ENCODE measurements at places on chromosomes 7 and 10. TPM values are rescaled to one million over a fixed set of nuclear protein-coding genes. Genes with fewer than 3 reads are reported as not detected.

DNA sequence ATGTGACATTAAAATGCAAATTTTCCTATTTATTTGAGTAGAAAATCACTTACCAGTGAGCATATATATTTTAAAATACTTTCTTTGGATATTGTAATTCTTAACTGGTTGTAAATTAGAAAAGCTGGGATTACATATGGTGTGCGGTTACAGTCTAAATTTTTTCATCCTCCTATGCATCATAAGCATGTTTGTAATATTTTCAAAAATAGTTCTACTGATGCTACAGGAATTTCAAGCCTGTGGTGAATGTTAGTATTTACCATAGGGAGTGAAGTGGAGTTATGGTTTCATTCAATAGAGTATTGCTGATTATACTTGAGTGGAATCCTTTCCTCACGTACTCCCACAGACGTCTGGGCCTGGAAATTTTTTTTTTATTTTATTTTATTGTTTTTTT, 34.6 kb upstream of the ST7 start:
- no peak for DNase-seq

DNA sequence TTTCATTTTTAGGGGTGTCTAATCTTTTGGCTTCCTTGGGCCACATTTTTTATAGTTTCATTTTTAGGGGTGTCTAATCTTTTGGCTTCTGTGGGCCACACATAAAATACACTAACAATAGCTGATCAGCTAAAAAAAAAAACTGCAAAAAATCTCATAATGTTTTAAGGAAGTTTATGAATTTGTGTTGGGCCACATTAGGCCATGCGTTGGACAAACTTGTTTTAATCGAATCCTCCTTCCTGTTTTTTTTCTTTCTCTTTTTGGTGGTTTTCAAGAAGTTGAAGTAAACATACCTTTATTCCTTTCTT, 37.4 kb downstream of the ZNRF2 start:
- no peak for DNase-seq

- no peak for DNase-seq
Observed at GRCh38 chr7:114548081-114548980, 133.7 kb downstream of the FOXP2 start.

DNA sequence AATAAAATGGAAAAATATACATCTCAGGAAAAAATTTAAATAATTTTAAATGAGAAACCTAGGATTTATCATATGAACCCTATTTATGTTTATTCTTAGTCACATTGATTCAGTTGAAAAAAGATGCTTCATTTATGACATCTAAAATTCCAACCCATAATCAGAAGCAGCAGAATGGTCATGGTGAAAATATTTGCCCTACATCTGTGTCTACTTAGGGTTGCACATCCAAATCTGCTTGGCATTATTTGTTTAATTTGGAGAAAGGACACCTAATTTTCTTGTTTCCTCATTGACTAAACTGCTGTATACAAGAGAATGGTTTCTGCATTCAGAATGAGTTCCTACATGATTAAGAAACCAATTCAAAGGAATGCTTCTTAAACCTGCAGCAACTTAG, 72.9 kb upstream of the SKAP2 start:
- no peak for DNase-seq

Gene ITGB8
- not detected for total RNA-seq

DNA sequence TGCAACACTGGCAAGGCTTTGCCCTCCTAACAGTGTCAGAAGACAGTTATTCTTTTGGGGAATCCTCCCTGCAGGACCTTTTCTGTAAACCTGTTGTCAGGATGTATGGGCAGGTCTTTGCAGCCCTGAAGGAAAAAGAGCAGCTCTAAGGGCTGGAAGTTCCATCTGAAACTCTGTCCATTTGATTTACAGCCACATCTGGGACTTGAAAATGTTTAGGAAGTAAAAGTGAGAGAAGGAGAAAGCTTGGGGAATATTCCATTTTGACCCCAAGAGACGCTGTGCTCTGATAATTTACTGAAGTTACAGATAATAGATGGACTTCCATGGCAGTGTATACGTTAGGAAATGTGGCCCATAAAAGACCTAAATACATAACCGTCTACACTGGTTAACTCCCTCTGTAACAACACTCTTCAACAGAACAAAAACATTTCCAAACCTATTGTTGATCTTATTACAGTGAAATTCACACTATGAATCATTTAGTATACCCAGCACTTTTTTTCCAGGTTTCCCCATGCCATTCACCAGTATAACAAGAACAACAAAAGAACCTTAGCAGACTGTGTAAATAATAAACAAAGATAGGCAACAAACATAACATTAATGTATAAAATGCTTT, 89.1 kb downstream of the KIAA1549 start:
- no peak for DNase-seq

DNA sequence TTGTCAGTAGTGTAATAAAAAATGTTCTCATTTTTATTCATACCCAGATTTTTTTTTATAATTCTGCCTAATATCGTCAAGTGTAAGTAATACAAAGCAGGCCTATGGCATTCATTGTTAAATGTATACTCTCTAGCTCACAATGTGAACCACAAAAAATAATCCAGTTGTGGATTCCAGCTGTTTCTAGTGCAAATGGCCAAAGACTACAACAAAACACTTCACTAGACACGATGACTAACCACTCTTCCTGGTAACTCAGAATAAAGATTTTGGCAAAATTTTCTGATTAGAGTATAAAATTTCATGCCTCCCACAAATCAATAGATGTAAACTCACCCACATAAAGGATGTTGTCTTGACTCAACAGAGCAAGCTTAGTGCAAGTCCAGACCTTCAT, 396.6 kb downstream of the DGKB start:
- no peak for DNase-seq

DNA sequence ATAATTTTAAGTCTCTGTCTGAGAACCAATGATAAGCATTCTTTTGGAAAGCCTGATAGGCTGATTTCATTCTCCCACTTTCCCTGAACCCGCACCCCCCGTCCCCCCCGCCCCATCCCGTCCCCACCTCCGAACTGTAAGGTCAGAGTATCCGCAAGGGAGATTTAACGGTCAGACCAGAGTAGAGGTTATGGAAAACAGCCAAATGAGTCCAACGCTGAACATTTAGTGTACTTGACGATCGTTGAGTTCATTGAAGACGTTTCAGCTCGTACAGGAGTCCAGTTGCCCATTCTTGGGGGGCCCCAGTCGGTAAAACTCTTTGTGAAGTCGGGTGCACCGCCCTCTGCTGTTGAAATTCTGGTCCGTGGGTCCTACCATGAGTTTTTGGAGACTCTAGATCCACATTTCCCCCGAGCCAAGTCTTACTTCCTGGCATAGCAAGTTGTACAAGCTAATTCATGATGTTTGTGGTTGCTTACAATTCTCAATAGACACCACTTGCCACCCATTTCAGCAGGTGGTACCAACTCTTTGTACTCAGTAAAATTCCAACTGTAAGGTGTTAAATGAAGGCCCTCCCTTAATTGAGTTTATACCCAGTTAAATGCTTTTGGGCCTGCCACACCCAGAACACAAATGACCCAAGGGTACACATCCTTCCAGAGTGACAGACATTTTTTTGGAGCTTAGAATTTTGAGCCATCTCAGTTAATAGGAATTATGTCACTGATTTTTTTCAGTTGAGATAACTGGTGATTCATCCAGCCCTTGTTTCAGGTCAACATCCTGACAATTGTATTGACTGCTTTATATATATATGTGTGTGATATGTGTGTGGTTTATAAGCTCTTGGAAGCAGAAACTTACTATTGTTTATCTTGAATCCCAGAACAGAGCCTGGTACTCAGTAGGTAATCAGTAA, 1.2 kb downstream of the MARCHF5 start:
- DNase-seq: peak; percentile 70

Gene IFIT1B
- not detected for total RNA-seq

GRCh38 chr10:32070645-32071044, 14.4 kb upstream of the KIF5B start:
- no peak for DNase-seq

DNA sequence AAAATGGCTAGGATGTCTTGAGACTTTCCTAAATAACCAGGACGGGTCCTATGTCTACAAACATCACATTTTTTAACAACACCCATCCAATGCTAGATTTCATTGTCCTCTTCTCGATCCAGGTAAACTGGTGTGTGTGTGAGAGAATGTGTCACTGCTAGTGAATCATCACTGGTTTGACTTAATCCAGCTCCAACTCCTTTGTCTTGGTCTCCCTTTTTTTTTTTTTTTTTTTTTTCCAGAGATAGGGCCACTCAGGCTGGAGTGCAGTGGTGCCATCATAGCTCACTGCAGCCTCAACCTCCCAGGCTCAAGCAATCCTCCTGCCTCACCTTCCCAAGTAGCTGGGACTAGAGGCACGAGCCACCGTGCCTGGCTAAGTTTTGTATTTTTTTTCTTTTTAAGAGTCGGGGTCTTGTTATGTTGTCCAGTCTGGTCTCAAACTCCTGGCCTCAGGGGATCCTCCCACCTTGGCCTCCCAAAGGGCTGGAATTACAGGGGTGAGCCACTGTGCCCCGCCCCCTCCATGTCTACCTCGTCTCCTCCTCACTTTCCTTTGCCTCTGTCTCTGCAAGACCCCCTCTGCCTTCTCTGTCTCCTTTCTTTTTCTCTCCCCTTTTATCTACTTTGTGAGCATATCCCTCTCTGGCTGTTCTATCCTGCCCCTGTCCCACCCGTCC, 2.2 kb upstream of the UFSP1 start:
- no peak for DNase-seq

DNA sequence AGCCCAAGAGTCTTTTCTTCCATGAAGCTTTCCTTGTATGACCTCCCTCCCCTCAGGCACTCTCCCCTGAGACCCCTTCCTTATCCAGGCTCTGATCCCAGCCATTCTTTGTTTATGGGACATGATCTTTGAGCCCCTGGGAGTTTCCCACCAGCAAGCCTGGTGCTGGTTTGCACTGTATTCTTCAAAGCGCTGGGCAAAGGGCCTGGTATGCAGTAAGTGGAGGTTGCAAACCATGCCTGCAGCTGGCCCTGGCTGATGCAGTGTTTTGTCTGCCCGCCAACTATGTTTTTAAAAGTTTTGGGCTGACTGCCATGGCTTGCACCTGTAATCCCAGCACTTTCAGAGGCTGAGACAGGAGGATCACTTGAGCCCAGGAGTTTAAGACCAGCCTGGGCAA, 6.8 kb upstream of the NODAL start:
- no peak for DNase-seq

Gene SFTPA1
- not detected for total RNA-seq

DNA sequence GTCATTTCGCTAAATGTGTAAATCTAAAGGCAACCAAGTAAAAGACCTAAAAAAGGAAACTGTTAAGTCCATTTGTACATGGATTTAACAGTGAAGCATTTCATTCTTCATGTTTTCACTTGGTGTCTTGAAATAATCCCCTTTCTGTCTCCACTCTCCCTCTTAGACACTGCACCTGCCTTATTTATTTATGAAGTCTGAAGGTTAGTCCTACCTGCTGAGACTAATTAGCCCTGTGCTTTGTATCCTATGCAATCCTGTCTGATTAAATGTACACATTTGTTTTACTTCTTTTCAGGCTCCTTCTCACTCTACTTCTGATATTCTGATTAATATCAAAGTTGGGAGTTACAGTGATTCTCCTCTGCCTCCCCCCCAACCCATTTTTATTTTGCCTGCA, 1.9 kb upstream of the TCF7L2 start:
- no peak for DNase-seq

- no peak for DNase-seq
Observed at GRCh38 chr7:27194686-27195379, 5.1 kb downstream of the HOXA13 start.

- DNase-seq: no peak
Observed at GRCh38 chr7:64811767-64812166, 17.5 kb downstream of the ZNF138 start.

GRCh38 chr7:114084002-114084471, 165.2 kb upstream of the PPP1R3A start:
- DNase-seq: no peak

DNA sequence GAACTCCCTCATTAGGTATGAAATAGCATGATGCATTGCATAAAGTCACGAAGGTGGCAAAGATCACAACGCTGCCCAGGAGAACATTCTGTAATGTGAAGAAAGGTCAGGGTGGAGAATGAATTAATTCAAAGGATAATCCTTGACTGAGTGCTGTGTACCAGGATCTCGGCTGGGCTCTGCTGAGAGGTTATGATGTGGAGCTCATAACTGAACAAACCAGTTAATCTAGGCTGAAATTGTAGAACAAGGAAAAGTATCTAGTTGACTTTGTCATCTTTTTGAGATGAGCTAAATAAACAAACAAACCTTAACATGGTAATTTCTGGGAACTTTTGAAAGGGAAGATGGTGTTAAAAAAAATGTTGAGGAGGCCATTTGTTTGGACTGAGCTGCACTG, 6.1 kb downstream of the MSMB start:
- DNase-seq: no peak

DNA sequence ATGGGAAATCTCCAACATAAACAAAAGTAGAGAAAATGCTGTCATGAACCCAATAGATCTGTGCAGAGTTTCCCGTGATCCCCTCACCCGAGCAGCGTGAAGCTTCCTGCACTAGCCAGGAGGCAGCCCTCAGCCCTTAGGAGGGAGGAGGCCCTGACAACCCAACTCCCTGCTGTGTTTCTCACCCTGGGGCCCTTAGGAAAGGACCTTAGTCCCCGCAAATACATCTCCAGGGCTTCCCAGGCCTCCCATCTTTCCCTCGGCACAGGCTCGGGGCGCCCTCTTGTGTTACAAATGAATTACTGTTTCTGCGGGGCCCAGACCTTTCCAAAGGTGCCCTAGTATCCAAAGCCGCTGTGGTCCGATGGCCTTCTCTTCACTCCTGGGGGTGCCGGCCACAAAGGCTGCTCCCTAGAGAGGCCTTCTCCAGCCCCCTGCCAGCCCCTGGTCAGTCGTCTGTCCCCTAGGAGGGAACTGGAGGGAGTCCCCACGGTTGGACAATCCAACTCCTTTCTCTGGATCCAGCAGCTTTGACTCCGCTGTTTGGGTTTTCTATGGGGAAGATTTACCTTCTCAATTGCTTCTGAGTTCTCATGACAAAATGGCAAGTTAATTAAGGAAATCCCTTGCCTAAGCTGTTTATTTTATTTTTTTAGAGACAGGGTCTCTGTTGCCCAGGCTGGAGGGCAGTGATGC, 49.9 kb upstream of the SH2B2 start:
- peak; percentile 57 for DNase-seq

GRCh38 chr7:106795877-106796231, 69.2 kb upstream of the PIK3CG start:
- no peak for DNase-seq

DNA sequence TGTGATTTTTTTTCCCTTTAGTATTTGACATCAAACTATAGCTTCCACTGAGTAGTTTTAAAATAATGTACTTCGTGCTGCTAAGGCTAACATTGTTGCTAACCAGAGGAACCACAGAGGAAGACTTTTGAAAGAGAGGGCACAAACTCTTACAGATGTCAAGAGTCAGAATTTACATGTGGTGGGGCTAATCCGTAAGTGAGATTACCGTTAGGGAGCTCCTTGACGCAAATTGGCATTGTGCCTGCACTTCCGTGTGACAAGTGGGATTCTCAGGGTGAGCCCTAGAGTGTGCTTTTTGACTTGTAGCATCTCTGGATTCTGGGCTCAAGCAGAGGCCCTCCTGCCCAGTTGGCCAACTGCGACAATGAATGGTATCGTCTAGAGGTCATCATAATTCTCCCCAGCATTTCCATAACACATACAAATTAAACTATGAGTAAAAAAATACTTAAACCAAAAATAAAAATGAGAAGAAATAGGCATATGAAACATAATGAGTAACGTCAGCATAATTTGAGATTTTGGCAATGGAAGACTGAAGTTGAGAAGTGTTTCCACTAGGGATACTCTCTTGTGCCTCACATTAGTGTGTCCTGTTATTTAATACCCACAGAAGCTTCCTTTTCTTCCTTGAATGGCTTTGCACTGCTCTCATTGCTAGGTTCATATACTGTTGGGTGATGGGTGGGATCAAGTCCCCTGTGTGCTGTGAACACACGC, 164.0 kb downstream of the SDK1 start:
- no peak for DNase-seq

Measured in OCI-LY7 (cell line).